ENCODE measurements at places on chromosomes 7 and 10. TPM values are rescaled to one million over a fixed set of nuclear protein-coding genes. Genes with fewer than 3 reads are reported as not detected.

SYNPO2L gene
- total RNA-seq, result 0.08 TPM

GRCh38 chr10:121668314-121669027, 70.2 kb upstream of the FGFR2 start:
- H3K4me1 ChIP-seq, result no peaks in the 10 kb centered on the region
- H3K4me3 ChIP-seq, result no peak overlapping the region
- no peak overlapping the region for H3K27ac ChIP-seq

NPFFR1 gene
- not detected for total RNA-seq

DNA sequence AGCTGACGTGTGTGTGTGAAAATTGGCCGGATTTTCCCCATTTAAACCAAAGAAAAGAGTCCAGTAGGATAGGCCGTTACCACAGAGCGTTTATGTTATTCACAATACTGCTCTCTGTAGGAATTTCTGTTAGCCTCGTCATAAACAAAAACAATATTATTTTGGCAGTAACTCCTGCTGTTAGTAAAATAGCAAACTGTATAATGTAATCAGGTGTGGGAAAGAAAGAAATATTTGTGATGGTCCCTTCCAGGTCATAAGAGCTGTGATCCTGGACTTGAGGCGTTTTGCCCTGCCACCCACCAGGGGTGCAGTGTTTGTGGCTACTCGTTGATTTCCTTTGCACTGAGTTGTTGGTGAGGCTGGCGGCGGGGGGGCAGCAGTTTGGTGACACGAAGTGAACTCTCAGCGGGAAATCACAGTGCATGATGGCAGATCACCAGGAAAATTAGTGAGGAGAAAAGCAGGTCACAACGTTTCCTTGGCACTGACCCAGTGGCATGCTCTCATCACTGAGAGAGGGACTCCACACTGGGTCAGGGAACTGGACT, 2.8 kb downstream of the EEPD1 start:
- no peaks in the 10 kb centered on the region for H3K27me3 ChIP-seq
- peaks cover 7% of the 10 kb centered on the region for H3K4me1 ChIP-seq
- H3K4me3 ChIP-seq, result no peak overlapping the region
- DNase-seq, result no peak
- H3K27ac ChIP-seq, result no peak overlapping the region
- H3K36me3 ChIP-seq, result no peaks in the 10 kb centered on the region

LIPF gene
- not detected for total RNA-seq

DNA sequence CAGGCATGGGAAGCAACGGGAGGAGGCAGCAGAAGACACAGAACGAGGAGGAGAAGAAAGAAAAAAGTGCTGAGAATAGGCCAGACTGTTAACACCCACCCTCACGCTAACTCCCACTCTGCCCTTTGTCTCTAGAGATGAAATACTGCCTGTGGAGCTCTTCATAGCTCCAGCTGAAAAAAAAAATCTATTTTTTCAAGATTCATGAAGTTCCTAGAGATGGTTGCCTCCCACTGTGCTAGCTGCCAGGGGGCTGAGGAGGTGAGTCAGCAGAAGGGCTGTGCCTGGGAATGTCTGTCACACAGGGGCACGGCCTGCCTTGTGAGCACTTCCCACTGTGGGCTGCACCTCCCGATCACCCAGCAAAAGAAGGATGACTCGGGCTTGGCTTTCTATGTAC, 144.5 kb downstream of the RNF216 start:
- no peaks in the 10 kb centered on the region for H3K27me3 ChIP-seq
- peaks cover 13% of the 10 kb centered on the region for H3K4me1 ChIP-seq
- H3K36me3 ChIP-seq, result peaks cover 23% of the 10 kb centered on the region
- no peak overlapping the region for H3K27ac ChIP-seq
- H3K4me3 ChIP-seq, result no peak overlapping the region
- DNase-seq, result no peak

GRCh38 chr10:94251568-94251967, 111.2 kb downstream of the NOC3L start:
- H3K4me3 ChIP-seq, result no peak overlapping the region
- H3K4me1 ChIP-seq, result no peaks in the 10 kb centered on the region
- H3K36me3 ChIP-seq, result no peaks in the 10 kb centered on the region

NYAP1 gene
- total RNA-seq, result 0.46 TPM

OSBPL3 gene
- 22.7 TPM for total RNA-seq

- peaks cover 5% of the 10 kb centered on the region for H3K4me1 ChIP-seq
- H3K36me3 ChIP-seq, result peaks cover 75% of the 10 kb centered on the region
- DNase-seq, result no peak
- no peak overlapping the region for H3K27ac ChIP-seq
Observed at GRCh38 chr7:140039066-140039465, 23.7 kb downstream of the PARP12 start.

DNA sequence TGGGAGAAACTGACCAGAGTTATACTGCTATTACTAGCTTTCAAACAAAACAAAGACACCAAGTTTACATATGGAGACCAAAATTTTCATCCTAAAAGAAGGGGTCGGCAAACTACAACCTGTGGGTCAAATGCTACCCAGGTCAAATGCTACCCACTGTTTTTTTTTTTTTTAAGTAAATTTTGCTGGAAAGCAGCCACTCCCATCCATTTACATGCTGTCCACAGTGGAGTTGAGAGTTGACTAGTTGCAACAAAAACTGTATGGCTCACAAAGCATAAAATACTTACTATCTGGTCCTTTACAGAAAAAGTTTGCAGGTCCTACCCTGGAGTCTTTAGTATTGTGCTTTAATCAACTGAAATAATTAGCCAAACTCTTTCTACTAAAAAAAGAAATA, 91.4 kb downstream of the SIRT1 start:
- peaks cover 7% of the 10 kb centered on the region for H3K36me3 ChIP-seq
- H3K27me3 ChIP-seq, result no peaks in the 10 kb centered on the region
- H3K4me3 ChIP-seq, result no peak overlapping the region
- no peak overlapping the region for H3K27ac ChIP-seq

DNA sequence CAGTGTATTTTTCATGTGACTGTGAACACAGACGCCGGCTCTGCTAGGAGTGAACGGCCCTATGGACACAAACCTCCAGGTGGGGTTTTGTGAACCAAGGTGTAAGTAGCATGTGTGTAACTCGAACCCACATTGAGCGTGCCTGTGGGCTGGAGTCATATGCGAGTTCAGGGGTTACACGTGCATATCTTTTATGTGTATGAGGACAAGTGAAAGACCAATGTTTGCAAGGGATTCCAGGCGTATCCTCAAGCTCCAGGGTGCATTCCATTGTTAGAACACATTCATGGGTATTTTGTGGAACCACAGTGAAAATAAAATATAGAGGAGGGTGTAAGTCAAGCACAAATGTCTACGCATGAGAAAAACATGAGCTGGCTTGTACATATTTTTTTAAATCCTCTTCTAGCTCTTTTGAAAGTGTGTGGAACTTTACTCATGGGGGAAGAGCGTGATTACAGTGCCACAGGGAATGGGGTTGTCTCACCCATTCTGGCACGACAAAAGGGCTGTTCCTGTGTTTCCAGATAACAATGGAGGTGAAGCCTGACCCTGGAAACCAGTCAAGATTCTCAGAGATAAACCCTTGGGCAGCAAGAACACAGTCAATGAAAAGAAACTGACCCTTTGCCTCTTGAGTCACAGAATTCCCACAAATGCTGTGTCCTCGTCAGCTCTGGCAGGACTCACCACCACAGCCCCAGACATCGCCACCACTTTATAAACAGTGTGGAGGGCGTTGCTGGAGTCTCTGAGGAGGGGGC, 37.0 kb upstream of the GOT1 start:
- no peak overlapping the region for H3K4me3 ChIP-seq
- H3K27me3 ChIP-seq, result no peaks in the 10 kb centered on the region
- no peak overlapping the region for H3K27ac ChIP-seq
- no peaks in the 10 kb centered on the region for H3K4me1 ChIP-seq
- no peaks in the 10 kb centered on the region for H3K36me3 ChIP-seq

SLC18A3 gene
- not detected for total RNA-seq

GRCh38 chr7:127702938-127703337, 50.9 kb downstream of the SND1 start:
- H3K27me3 ChIP-seq, result no peaks in the 10 kb centered on the region
- H3K27ac ChIP-seq, result no peak overlapping the region
- no peaks in the 10 kb centered on the region for H3K4me1 ChIP-seq
- no peak for DNase-seq

DNA sequence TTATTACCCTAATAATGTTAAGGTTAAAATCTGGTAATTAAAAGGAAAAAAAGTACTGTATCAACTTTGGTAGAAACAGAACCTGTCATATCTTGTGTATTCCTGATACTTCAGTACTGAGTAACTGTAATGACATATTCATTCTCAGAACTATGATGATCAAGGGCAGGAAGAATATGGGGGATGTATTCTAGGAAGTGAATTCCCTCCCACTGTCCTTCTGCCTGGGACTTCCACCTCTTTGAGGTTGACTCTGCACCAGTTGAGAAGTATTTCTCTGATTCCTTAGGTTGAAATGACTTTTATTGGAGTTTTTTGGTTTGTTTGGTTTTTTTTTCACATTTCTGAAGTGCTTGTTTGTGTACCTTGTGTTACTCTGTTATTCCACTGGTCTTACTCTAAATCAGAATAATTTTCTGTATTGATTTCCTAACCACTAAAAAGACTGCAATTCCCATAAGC, 36.9 kb downstream of the WASL start:
- no peak for DNase-seq
- H3K27ac ChIP-seq, result no peak overlapping the region
- H3K4me3 ChIP-seq, result no peak overlapping the region
- no peaks in the 10 kb centered on the region for H3K36me3 ChIP-seq
- no peaks in the 10 kb centered on the region for H3K4me1 ChIP-seq
- no peaks in the 10 kb centered on the region for H3K27me3 ChIP-seq

GRCh38 chr7:120337308-120337907, 64.4 kb downstream of the KCND2 start:
- no peaks in the 10 kb centered on the region for H3K4me1 ChIP-seq
- H3K36me3 ChIP-seq, result no peaks in the 10 kb centered on the region
- no peak overlapping the region for H3K27ac ChIP-seq
- no peak overlapping the region for H3K4me3 ChIP-seq

DNA sequence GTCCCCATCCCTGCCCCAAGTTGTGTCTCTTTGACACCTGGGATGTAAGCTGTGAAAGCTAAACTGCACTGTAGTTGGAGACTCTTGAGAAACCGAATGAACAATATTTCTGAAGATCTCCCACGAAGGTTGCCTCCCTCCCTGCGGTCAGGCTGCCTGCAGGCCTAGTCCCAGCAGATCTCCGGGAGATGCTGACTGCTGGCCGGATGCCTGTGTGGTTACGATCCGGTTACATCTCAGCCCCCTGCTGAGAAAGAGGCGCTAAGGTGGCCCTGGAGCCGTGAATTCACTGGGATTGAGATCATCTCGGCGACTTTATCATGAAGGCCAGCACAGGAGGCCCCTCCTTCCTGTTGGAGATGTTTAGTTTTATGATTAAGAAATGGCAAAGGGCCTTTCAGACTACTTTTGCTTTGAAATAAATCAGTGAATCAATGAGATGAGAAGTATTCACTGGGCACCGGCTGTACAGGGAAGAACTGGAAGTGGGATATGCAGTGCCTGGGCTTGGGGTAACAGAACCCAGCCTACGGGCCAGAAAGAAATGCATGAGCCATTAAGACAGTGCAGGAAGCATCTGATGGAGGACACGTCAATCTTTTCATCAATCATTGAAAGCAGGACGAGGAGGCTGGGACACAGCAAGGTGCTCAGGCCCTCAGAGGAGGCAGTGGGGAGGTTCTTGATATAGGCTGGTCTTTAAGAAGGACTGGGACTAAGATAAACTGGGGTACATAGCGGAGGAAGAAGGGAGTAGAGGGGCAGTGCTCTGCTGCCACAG, 177.6 kb downstream of the PRKAG2 start:
- no peaks in the 10 kb centered on the region for H3K27me3 ChIP-seq
- H3K4me3 ChIP-seq, result no peak overlapping the region
- no peaks in the 10 kb centered on the region for H3K4me1 ChIP-seq

DNA sequence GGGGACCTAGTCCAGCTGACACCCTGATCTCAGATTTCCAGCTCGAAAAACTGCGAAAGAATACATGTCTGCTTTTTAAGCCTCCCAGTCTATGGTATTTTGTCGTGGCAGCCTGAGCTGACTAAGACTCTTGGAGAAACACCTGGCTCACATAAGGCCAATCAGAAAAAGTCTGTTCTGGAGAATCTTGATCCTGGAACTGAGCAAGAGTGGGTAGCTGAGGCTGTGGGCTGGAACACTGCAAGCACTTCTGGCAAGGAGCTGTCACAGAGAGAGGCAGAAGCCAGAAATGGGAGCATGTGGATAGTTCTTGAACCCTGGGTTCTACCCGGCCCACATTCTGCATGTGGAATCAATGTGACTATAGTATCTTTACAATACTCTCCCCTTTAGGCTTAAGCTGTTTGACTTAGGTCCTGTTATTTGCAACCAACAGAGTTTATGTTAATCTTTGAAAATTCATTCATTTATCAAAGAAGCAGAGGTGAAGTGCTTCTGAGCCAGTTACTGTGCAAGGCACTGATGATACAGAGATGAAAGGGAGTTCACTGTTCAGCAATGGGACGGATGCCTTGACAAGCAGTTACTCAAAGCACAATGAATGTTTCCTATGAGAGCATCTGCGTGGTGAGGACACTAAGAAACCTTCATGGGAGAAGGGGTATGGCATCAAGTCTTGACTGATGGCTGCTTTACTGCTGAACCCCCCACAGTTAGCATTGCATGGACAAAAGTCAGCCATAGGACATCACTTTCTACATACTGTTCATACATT, 4.4 kb upstream of the C10orf90 start:
- no peak overlapping the region for H3K4me3 ChIP-seq
- DNase-seq, result no peak
- no peak overlapping the region for H3K27ac ChIP-seq
- no peaks in the 10 kb centered on the region for H3K27me3 ChIP-seq

DNA sequence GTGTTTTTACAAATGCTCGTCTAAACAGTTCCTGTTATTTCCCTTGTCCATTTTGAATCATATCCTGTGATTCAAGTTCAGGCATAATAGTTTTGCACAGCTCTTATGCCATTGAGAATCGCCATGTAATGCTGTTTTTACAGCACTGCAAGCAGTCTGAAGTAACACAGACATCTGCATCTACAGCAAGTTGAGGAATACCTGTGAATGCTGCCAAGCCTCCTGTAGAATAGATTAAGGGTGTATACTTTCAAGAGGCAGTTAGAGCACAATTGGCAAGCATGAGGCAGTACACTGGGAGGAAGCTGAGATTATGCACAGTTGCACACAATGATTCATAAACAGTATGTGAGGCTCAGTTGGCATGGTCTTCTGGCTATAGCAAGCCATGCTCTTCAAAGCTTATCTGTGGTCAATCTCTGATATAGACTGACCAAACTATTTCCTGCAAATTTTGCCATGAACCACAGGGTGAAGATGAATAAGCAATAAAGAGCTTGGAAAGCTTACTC, 121.9 kb upstream of the AKR1E2 start:
- H3K27me3 ChIP-seq, result no peaks in the 10 kb centered on the region
- no peak for DNase-seq
- H3K27ac ChIP-seq, result no peak overlapping the region
- H3K4me3 ChIP-seq, result no peak overlapping the region

GRCh38 chr7:106524690-106525059, 136.3 kb downstream of the CCDC71L start:
- H3K27ac ChIP-seq, result no peak overlapping the region
- H3K36me3 ChIP-seq, result no peaks in the 10 kb centered on the region
- H3K27me3 ChIP-seq, result no peaks in the 10 kb centered on the region
- no peak overlapping the region for H3K4me3 ChIP-seq
- no peaks in the 10 kb centered on the region for H3K4me1 ChIP-seq
- DNase-seq, result no peak

WNT8B gene
- not detected for total RNA-seq

MRPL32 gene
- total RNA-seq, result 53.4 TPM

- H3K4me3 ChIP-seq, result no peak overlapping the region
- no peak for DNase-seq
- no peak overlapping the region for H3K27ac ChIP-seq
- H3K4me1 ChIP-seq, result no peaks in the 10 kb centered on the region
- H3K36me3 ChIP-seq, result no peaks in the 10 kb centered on the region
Observed at GRCh38 chr10:1175956-1176565, 119.9 kb downstream of the WDR37 start.

- DNase-seq, result no peak
- no peaks in the 10 kb centered on the region for H3K27me3 ChIP-seq
- no peaks in the 10 kb centered on the region for H3K36me3 ChIP-seq
- no peaks in the 10 kb centered on the region for H3K4me1 ChIP-seq
- no peak overlapping the region for H3K4me3 ChIP-seq
Observed at GRCh38 chr10:60513281-60513680, 123.6 kb upstream of the ANK3 start.
